ENCODE measurements at places on chromosomes 1 and 21. TPM values are rescaled to one million over a fixed set of nuclear protein-coding genes. Genes with fewer than 3 reads are reported as not detected.

DNA sequence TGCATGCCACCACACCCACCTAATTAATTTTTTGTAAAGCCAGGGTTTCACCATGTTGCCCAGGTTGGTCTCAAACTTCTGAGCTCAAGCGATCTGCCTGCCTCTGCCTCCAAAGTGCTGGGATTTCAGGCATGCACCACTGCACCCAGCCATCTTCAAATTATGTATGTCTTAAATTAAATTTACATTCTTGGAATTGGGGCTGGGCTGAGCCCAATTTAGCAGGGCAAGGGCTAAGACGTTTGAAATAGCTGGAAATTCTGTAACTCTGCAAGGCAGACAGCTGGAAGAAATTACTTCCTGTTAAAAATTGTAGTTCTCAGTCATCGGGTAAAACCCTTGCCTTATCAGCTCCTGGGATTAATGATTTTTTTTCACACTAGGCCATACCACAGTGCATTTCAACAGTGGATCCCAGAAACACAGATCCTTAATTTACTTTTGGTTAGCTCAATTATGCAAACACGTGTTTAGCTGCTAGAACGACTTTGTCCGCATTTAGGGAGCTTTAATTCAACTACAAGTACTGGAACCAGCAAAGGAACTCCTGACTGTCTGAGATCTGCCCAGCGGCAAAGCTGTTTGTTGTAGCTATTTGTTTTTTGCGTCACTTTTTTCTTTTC, 83.3 kb downstream of the OLFML3 start:
- H3K27me3 ChIP-seq, result no peaks in the 10 kb centered on the region
- no peaks in the 10 kb centered on the region for H3K4me1 ChIP-seq
- H3K4me3 ChIP-seq, result no peak overlapping the region
- no peak for DNase-seq

DNA sequence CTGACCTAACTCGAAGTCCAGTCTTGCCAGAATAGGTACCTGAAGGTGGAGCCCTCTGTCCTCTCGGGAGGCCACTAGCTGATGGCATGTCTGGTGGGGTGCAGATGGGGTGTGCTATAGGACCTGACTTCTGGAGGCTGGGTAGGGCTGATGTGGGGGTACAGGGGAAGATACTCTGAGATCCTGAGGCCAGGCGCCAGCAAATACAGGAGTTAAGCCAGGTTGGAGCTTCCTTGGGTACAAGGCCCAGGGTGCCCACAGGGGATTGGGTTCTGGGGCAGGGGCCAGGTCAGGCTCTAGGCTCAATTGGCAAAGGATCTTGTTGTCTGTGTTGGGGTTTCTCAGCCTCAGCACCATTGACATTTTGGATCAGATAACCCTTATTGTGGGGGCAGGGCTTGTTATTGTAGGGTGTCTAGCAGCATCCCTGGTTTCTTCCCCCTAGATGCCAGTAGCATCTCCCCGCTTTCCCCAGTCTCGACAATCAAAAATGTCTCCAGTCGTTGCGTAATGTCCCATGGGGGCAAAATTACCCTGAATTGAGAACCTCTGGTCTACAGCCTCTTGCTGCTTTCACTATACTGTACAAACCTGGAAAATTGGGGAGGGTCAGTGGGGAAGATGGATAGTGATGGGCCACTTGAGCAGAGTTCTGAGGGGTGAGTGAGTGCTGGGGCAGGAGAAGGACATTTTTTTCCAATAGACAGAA, 9.2 kb downstream of the PTPRF start:
- H3K4me3 ChIP-seq, result no peak overlapping the region
- no peaks in the 10 kb centered on the region for H3K36me3 ChIP-seq
- no peak for DNase-seq
- H3K27me3 ChIP-seq, result no peaks in the 10 kb centered on the region

DNA sequence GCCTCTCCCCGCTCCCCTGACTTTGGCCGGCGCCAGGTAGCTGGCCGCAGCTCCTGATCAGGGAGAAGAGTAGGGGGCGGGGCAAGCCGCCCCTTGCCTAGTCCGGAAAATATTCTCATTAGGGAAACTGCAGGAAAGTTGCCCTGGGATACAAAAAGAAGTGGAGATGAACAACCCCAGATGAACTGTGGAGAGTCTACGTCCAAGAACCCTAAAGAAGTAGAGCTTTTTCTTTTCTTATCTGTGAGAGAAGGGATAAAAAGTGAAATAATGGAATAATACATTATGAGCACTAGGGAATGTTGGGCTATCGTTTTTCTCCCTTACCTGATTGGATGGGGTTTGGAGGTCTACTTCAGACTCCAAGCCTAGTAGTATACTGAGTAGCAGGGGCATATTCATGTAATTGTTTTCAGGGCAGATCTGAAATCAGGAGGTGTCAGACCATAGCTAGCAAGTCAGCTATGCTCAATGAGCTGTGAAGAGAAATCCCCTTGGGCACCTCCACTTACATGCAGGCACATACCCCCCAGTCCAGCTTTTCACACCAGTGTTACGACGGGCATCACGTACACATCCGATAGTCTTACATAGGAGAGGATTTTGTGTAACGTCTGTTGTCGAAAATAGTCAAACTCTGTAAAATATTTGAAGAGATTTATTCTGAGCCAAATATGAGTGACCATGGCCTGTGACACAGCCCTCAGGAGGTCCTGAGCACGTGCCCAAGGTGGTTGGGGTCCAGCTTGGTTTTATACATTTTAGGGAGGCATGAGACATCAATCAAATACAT, 1.7 kb upstream of the DUSP10 start:
- peak overlapping the region; percentile 99 for H3K27ac ChIP-seq
- peaks cover 20% of the 10 kb centered on the region for H3K4me1 ChIP-seq
- H3K36me3 ChIP-seq, result no peaks in the 10 kb centered on the region
- H3K4me3 ChIP-seq, result peak overlapping the region; percentile 67
- DNase-seq, result no peak

- no peak overlapping the region for H3K4me3 ChIP-seq
- no peaks in the 10 kb centered on the region for H3K4me1 ChIP-seq
- H3K36me3 ChIP-seq, result no peaks in the 10 kb centered on the region
- no peak for DNase-seq
Measured at GRCh38 chr1:246528933-246529731, 22.1 kb upstream of the SMYD3 start.

GRCh38 chr1:16006552-16007485, 2.8 kb downstream of the SRARP start:
- no peaks in the 10 kb centered on the region for H3K4me1 ChIP-seq
- H3K27me3 ChIP-seq, result no peaks in the 10 kb centered on the region
- no peak overlapping the region for H3K4me3 ChIP-seq
- no peak for DNase-seq

- H3K27me3 ChIP-seq, result no peaks in the 10 kb centered on the region
- H3K4me1 ChIP-seq, result peaks cover 39% of the 10 kb centered on the region
- no peak overlapping the region for H3K27ac ChIP-seq
- no peak overlapping the region for H3K4me3 ChIP-seq
- H3K36me3 ChIP-seq, result no peaks in the 10 kb centered on the region
Measured at GRCh38 chr1:182299728-182300616, 91.6 kb downstream of the GLUL start.

GRCh38 chr1:221873673-221874072, 131.8 kb upstream of the DUSP10 start:
- DNase-seq, result no peak
- no peak overlapping the region for H3K4me3 ChIP-seq
- no peaks in the 10 kb centered on the region for H3K4me1 ChIP-seq

- no peak overlapping the region for H3K4me3 ChIP-seq
- peaks cover 14% of the 10 kb centered on the region for H3K27me3 ChIP-seq
- DNase-seq, result peak; percentile 50
- no peaks in the 10 kb centered on the region for H3K36me3 ChIP-seq
Measured at GRCh38 chr1:3657578-3658230, 5.4 kb downstream of the TP73 start.

- no peaks in the 10 kb centered on the region for H3K36me3 ChIP-seq
- H3K4me3 ChIP-seq, result peak overlapping the region; percentile 80
Measured at GRCh38 chr1:111754984-111755330, 744 bp upstream of the DDX20 start.

DNA sequence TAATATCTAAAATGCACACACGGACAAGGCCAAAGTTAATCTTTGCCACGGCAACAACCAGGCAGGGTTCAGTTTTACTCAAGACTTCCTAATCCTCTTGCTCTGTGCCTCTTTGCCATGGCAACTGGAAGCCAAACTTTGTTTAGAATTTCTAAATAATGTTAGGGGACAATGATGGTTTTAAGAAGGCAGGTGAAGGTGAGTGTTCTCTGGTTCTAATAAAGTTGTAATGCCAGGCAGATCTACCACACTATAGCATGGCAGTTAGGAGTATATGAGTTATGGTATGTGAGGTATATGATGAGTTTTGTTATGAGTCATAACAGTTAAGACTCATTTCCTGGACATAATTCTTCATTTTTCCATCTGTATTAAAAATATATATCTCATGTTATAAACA, 2.7 kb downstream of the PTPRC start:
- H3K27ac ChIP-seq, result no peak overlapping the region
- no peaks in the 10 kb centered on the region for H3K36me3 ChIP-seq
- H3K4me3 ChIP-seq, result no peak overlapping the region
- no peak for DNase-seq
- no peaks in the 10 kb centered on the region for H3K27me3 ChIP-seq
- no peaks in the 10 kb centered on the region for H3K4me1 ChIP-seq

DNA sequence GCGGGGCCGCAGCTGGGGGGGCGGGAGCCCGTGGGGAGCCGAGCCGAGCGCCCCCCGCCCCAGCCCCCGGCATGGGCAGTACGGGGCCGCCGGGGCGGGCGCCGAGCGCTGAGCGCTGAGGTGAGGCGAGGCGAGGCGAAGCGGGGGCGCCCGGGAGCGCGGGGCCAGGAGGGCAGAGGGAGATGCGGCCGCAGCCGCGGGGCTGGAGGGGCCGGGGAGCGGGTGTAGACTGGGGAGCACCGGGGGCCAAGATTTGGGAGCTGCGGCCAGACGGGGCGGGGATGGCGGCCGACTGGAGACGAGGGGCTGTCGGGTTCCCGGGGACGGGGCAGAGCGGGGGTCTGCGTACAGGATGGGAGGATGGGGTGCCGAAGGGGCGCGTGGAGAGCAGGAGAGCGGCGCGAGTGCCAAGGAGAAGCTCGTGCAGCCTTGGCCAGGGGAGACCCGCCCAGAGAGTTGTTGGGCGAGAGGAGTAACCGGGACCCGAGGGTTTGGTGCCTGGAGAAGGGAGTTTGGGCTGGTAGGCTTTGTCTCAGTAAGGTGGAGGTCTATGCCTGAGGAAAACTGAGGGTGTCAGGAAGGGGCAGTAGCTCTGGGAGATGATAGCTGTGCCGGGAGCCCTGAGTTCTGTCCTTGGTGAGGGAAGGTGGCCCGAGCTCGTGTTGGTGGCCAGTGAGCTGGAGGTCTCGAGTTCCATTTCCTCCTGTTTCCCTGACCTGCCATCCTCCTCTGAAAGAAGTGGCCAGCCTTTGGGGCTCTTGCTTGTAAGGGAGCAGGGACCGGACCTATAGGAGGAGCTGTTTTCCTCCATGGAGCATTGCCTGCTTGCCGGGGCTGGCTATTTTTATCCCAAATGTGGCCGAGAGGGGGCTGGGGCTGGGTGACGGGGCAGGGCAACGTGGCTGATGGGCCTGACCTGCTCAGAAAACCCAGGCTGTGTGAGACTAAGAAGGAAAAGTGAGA, 539 bp downstream of the ATP8B2 start:
- DNase-seq, result peak; percentile 86
- H3K27ac ChIP-seq, result peak overlapping the region; percentile 98
- H3K4me3 ChIP-seq, result peak overlapping the region; percentile 81
- no peaks in the 10 kb centered on the region for H3K27me3 ChIP-seq

DNA sequence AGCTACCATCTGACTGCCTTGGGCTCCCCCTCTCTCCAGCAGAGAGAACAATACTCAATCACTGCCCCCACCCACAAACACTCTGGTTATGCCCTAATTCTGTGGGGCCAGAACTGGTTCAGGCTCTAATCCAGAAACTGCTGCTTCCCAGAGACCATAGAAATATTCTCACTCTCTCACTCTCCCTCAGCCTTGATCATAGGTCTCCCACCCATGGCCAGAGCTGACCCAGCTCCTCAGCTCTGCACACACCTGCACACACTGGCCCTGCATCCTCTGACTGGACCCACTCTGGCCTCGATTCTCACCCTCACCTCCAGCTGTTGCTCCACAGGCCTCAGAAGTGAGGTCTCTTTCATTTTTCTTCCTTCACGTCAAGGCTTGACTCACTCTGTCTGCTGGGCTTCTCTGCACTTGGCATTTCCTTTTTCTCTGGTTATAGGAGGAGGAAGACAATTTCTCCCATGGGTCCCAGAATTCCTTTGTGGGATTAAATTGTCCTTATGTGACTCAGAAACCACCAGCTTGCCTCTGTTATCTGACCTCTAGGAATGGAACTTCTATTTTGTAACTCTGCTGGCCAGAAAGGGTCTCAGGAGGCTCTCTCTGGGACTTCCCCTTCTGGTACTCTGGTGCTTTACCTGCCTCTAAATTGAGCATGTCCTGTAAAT, 15.6 kb upstream of the ZMYM6 start:
- no peaks in the 10 kb centered on the region for H3K36me3 ChIP-seq
- no peak for DNase-seq
- no peak overlapping the region for H3K27ac ChIP-seq
- H3K27me3 ChIP-seq, result no peaks in the 10 kb centered on the region
- H3K4me1 ChIP-seq, result no peaks in the 10 kb centered on the region

DNA sequence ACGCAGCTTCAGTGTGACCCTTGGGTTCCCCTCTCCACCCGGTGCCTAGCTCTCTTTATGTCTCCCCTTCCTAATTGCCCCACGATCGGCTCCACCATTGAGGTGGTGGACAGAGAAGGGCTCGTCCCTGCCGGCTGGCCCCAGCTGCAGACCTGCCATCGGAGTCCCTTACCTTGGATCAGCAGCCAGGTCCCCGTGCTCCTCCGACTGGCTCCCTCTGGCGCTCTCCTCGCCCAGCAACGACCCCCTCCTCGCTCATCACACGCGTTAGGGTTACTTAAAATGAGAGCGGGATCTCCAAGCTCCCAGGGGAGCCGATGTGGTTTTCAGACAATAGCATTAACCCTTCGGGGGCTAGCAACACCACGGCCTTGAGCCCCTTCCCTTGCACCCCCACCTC, 8.1 kb upstream of the ETV3L start:
- no peaks in the 10 kb centered on the region for H3K36me3 ChIP-seq
- peak; percentile 44 for DNase-seq
- H3K4me3 ChIP-seq, result no peak overlapping the region

DNA sequence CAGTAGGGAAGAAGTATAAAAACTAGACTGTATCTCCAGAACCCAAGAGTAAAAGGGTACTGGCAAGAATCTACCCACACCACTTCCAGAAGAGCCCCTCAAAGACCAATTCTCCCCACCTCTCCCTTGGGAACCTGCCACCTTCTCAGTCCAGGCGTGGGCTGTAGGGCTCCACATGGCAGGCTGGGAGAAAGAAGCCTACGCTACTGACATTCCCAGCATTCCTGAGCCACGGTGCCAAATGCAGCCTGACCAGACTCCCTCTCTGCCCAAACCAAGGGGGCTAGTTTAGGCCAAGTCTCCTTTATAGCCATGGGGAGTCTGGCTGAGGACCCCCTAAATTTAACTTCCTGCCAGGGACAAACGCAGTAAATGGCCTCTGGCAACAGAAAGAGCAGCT, 2.0 kb downstream of the UBE2Q1 start:
- peak overlapping the region; percentile 96 for H3K27ac ChIP-seq
- peaks cover 44% of the 10 kb centered on the region for H3K36me3 ChIP-seq
- H3K4me1 ChIP-seq, result peaks cover 53% of the 10 kb centered on the region
- no peak for DNase-seq
- peak overlapping the region; percentile 95 for H3K4me3 ChIP-seq
- H3K27me3 ChIP-seq, result no peaks in the 10 kb centered on the region

- no peaks in the 10 kb centered on the region for H3K27me3 ChIP-seq
- H3K4me3 ChIP-seq, result no peak overlapping the region
- H3K36me3 ChIP-seq, result no peaks in the 10 kb centered on the region
- DNase-seq, result no peak
Measured at GRCh38 chr1:183645531-183645930, 7.6 kb downstream of the APOBEC4 start.

ADAM30 gene
- total RNA-seq, result not detected

CCDC27 gene
- total RNA-seq, result not detected

LEPR gene
- total RNA-seq, result 24.7 TPM

NPR1 gene
- 36.2 TPM for total RNA-seq

CELA3B gene
- not detected for total RNA-seq

PLEKHN1 gene
- total RNA-seq, result not detected

All from sigmoid colon (tissue), 7 donors.